ENCODE measurements at places on chromosomes 4 and X.

GRCh38 chrX:292900-293897 is 12.0 kb downstream of the PLCXD1 start:
- DNase-seq, result no peak

DNA sequence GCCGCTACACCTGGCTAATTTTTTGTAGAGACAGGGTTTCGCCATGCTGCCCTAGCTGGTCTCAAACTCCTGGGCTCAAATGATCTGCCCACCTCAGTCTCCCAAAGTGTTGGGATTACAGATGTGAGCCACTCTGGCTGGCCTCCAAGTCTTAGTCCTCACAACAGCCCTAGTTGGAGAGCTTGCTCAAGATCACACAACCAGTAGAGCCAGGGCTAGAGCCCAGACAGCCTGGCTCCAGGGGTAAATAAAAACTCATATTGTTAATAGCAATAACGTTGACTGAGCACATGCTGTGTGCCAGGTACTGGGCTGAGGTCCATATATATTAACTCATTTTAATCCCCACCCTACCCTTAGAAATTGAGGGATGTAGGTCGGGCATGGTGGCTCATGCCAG is 7.3 kb upstream of the JAKMIP1 start:
- DNase-seq, result no peak

DNA sequence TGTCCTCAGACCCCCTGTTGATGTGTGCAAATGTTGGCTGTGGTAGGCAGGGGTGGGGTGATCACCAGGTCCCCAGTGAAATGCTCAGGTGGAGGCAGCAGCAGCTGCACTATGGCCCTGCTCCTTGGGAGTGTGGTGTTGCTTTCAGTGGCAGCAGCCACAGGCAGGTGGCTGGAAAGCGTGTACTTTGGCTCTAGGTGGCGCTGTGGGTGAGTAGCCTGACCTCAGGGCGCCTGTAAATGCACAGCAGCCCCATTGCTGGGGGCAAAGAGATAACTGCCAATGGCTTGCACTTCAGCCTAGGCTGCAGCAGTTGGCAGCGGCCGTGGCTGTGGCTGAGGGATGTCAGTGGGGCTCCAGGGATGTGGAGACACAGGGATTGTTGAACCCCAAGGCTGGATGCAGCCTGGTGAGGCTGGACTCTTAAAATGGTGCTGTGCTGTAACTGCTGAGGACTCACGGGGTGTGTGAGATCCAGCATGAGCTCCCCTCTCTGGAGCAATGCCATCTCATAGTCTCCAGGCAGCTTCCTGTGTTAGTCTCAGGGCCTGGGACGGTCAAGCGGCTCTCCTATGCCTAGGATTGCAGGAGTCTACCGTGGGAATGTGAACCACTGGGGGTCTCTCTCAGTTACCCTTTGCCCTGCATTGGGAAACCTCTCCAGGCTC is 421.7 kb upstream of the HTR2C start:
- DNase-seq, result no peak

DNA sequence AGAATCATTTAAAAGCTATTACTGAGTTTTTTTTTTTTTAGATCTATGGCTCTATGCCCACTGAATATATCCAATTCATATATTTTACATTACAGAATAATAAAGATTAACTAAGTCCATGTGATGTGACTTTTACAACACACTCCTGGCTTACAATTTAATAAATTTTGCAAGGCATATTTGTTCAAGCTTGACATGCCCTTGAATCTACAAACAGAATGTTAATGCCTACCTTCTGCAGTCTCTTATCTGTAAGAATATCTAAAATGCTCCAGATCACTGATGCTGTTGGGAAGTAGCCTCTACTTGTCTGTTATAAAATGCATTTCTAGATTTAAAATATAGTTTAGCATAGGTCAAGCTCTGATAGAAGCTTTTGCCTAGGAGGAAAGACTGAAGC is 100.7 kb upstream of the RASGEF1B start:
- DNase-seq, result no peak

DNA sequence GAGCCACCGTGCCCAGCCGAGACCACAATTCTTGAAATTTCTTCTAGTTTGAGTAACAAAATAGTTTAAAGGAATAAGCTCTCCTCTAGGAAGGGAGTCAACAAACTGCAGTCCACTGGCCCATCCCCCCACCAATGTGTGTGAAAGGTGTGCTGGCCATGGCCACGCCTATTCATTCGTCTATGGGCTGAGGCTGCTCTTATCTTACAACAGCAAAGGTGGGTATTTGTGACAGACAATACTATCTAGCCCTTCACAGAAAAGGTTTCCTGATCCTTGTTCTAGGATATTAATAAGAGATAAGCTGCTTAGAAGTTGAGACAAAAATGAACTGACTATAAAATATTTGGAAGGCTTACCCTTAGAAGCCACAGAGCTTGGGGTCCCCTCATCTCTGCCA is 41.2 kb downstream of the BEND2 start:
- DNase-seq, result no peak

DNA sequence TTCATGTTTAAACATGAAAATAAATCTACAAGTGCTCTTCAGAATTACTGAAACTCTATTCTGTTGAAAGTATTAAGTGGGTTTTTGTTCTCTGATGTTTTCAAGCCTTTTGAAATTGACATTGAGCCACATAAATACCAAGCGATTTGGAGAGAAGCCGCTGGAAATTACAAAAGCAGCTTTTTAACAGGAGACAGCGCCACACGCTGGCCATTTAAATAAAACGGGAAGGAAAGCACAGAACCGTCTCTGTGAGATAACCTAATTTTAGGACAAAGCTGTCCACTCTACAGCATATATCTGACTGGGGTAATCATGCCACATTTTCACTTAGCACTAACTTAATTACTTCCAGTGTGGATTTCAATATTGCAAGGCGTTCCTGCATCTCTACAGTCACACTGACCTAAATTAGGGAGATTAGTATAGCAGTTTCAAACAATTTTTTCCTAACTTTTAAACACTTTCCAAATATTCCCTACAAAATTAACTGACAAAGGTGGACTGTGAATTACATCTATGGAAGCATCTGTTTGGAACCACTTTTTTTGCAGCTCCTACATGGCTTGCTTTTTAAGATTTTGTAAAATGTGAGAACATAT is 6.8 kb upstream of the ANOS1 start:
- DNase-seq, result no peak

DNA sequence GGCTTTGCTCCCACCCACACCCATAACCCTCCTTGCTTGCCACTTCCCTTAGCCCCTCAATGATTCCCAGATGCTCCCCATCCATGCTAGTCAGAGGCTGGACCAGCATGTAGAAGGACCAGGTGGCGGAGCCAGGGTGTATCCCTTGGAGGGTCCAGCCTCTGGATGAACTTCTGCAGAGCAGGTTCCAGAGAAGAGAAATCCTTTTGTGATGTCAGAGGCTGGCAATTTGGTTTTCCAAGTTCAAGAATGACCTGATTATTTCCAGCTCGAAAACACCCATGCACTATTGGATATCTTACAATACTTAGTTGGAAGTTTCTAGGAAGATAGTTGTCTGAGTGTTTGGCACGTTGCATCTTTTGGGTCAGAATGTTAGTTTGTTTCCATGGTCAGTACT is 168.3 kb upstream of the RPS6KA3 start:
- no peak for DNase-seq

DNA sequence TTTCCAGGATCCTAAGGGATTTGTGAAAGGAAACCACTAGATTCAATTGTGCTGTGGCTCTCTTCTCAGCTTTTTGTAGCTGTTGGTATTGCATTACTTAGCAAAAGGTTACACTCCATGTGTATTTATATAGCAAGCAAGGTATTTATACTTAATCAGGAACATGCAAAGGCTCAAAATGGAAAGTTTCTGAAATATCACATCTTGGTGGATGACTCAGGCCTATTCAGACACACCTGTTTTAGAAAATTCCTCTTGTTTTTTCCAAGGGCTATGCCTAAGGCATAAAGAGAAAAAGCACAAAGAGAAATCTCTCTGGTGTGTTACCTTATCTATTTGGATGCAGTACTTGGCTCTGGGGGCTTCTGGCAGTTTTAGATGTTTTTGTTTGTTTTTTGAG is 144.4 kb upstream of the GALNT7 start:
- no peak for DNase-seq

DNA sequence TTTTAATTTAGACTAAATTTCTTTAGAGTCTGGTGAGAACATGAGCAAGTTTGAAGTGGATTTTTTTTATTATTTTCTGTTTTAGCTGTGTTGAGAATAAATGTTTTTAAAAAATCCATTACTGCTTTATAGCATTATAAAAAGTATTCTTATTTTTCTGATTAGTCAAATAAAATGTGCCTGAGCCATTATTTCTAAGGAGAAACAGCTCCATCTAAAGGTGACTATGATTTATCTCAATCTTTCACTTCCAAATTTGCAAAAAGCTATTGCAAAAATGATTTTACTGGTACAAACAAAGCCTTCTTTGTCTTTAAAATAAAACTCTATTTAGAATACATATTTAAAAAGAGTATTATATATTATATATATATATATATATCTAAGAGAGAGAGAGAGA is 959.2 kb downstream of the FAM133A start:
- no peak for DNase-seq

- no peak for DNase-seq
These were observed 416.1 kb downstream of the PCDH18 start for GRCh38 chr4:137116144-137116543.
